ENCODE measurements at places on chromosomes 1 and 21.

GRCh38 chr1:30641572-30642353 is 81.6 kb downstream of the MATN1 start:
- no peak for DNase-seq

DNA sequence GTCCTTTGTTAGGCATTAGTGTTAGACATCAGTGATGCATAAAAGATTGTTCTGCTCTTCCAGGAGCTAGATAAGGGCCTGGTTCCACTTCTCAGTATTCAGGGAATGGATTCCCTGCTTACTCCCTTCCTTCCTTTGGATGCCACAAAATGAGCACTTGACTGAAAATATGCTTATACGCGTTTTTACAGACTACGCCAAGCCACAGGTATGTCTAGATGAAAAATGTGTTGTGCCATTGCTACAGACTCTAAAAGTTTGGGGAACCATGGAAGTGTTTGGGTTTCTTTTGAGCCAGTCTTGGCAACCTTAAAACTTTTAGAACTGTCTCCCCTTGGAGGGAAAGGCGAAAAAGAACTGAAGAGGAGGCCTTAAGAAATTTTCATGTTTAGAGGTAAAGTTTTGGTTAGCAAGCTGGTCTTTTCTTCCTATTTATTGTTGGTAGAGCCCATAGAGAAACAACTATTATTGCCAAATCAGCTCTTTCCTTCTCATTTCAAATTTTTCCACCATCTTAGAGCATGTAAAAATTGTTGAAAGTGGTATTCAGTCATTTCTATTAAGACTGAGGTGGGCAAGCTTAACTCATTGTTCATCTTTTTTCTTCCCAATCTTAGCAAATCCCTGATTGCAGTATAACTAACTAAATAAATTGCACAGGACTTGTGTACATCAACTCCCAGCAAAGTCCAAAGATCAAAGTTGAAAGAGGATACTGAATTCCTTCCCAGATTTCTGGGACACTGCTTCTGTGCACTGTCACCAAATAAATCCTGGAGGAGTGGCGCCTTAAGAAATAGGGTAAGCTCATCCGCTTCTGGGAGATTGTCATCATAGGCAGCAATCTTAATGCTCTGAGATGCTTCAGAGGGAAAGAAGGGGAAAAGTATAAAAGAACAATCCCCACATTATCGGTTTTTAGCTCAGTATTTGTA is 18.9 kb downstream of the FGGY start:
- no peak for DNase-seq

DNA sequence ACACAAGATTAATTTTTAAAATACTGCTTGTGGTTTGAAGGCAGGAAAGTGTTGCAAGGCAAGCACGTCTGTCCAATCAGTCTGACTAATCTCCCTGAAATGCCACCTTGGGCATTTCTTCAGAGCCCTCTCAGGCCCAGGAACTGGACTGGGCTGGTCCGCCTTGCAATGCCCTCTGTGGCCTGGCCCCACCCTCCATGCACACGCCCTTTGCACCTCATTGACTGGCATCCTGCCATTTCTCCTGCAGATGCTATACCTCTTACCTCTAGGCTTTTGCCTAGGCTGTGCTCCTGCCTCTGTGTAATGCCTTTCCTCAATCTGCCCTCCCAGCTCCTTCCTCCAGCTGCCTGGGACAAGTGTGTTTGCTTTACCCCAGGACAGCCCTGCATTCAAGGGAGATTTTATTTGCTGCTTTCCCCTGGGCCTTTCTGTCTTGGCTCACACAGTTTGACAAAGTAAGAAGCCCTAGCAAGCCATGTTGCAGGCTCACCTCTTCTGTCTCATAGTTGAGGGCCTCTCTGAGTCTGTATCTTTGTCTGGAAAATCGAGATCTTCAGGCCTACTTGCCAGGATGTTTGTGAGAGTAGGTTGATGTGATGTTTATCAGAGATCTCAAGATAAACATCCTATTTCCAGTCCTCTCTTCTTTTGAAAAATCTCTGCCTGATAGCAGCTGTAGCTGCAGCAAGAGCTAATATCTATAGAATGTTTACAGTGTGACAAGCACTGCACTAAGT is 149.2 kb upstream of the JUN start:
- DNase-seq, result no peak

- DNase-seq, result no peak
Observed at GRCh38 chr1:212218911-212219310, 66.3 kb upstream of the PPP2R5A start.
